ENCODE measurements at places on chromosomes 13 and 19.

DNA sequence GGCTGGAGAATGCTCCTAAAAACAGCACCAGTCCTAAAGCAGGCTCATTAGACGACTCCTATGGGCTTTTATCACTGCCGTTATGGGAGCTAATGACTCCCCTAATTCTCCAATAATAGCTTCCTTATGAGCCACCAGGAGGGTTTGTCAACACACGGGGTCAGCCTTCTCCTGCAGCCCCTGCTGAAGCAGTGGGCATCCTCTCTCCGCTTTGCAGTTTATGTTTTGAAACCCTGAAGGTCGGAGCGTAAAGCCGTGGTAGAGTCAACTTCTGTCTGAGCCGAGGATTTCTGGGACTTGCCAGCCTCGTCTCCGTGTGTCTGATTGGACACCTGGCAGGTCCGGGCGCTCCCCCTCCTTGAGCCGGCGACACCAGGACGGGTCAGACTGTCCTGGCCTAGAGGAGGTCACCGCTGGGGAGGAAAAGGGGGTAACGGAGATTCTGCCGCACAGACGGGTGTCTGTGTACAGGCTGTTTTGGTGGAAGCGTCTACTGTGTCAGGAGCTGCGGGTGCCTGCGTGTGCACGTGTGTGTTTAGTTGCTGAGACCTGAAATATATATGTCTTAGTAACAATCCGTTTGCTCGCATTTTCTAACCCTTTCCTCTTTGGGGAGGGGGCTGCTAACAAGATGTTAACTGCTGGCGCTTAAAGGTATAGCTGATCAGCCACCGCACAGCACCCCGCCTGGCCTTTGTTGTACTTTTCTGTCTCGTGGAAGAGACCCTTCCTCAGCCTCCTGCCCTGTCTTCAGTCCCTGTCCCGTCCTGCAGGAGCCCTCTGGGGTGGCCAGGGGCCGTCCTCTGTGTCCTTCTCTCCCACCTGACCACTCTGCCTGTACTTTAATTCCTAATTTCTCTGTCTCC is 1.9 kb downstream of the KDM4B start:
- no peak for DNase-seq

DNA sequence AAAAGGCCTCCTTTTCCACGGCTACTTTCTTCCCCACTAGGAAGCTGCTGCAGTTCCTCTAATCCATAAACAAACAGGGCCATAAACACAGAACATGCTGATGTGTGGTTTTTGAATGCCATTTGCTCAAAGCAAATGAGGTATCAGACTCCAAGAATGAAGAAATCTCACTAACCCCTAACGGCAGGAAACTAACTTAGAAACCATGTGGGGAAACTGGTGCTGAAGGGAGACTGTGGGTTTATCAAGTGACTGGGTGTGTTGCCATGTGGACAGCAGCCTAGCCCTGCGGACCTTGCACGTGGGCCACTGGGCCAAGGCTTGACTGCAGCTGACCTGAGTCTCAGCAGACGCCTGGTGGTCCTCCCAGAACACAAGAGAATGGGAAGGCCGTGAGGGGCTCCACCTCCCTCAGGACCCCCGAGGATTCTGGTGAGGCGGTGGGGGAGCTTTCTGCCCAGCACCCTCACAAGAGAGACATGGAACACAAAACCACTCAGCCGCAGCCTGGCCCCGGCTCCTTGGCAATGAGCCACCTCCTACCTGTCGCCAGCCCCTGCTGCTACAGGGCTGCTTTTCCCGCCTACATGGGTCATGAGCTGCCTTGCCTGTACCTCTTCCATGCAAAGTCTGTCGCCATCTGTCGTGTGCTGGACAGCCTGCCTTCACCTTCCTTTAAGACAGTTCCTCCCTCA is 10.6 kb downstream of the SLC15A1 start:
- DNase-seq, result no peak

- no peak for DNase-seq
Measured at GRCh38 chr19:2015608-2015950, at the start of gene BTBD2. Gene BTBD2, minus strand, starts transcription at chr19:2015714. Its CDS starts 11 bp downstream, at chr19:2015703.

GRCh38 chr13:54636231-54636630 is 1607.6 kb downstream of the OLFM4 start:
- no peak for DNase-seq

GRCh38 chr19:3816566-3817218 is 30.5 kb upstream of the MATK start:
- DNase-seq, result no peak

- no peak for DNase-seq
Measured at GRCh38 chr19:7869910-7870511, 4.2 kb downstream of the PRR36 start.

GRCh38 chr13:39039041-39039440 is 785 bp downstream of the NHLRC3 start:
- DNase-seq, result no peak

GRCh38 chr13:56909896-56910600 is 230.7 kb upstream of the PRR20A start:
- no peak for DNase-seq

GRCh38 chr13:30156270-30156669 is 151.1 kb downstream of the KATNAL1 start:
- no peak for DNase-seq

DNA sequence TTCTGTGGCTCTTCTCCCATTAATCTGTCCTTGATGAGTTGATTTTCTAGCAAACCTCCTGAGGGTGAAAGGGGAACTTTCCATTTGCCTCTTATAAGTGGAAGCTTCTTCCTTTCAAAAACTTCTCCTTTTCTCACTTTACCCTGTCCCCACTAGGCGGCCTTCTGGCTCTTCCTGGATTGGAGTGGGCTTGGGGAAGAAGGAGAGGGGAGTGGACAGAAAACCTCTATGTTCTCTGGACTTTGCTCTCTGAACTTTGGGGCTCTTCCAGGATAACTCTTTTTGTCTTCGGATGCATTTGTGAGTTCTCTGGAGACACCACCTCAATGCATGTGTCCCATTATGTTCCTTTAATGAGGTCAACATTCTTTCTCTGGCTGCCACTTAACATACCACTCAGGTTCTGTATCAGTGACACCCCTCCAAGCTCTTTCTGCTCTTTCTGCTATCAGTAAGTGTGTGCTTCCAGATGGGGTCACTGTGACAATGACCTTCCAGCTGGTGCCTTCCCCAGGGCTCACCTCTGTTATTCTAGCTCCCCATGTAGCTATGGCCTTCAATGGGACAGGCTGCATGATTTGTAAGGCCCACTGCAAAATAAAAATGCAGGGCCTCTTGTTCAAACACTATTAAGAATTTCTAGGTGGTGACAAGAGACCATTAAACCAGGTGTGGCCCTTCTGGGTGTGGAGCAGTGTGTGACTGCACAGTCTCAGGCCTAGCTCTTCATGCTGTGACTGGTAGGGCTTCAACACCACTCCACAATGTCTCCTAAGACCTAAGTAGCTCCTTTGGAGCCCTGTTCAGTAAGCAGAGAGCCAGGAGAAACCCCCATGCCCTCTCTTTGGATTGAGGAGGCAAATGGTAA is 389.2 kb downstream of the EFNB2 start:
- no peak for DNase-seq

- DNase-seq, result peak; percentile 58
Measured at GRCh38 chr13:100646030-100646673, 28.4 kb downstream of the TMTC4 start.

GRCh38 chr19:48630296-48631063 is 6.7 kb downstream of the DBP start:
- no peak for DNase-seq

GRCh38 chr13:71285700-71286099 is 581.3 kb downstream of the DACH1 start:
- no peak for DNase-seq

- no peak for DNase-seq
Measured at GRCh38 chr19:40190891-40191835, at the start of gene MAP3K10. Gene MAP3K10, plus strand, starts transcription at chr19:40191426. Its CDS starts 606 bp downstream, at chr19:40192032.

DNA sequence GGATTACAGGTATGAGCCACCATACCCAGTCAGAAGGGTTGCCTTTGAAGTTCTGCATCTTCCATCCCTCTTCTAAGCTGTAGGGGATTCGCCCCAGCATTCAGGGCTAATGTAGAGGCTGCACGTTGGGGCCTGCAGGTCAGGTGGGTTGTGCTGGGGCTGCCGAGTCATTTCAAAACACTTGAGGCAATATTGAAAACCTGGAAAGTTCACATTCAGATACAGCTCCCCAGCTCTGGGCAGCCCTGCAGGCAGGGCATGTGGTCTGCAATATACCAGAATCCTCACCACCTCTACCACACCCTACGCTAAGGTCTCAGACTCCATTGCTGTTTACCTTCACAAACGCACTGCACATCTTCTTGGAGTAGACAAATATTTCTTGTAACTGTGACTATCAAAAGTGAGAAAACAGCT is 24.6 kb downstream of the CCNE1 start:
- DNase-seq, result no peak

DNA sequence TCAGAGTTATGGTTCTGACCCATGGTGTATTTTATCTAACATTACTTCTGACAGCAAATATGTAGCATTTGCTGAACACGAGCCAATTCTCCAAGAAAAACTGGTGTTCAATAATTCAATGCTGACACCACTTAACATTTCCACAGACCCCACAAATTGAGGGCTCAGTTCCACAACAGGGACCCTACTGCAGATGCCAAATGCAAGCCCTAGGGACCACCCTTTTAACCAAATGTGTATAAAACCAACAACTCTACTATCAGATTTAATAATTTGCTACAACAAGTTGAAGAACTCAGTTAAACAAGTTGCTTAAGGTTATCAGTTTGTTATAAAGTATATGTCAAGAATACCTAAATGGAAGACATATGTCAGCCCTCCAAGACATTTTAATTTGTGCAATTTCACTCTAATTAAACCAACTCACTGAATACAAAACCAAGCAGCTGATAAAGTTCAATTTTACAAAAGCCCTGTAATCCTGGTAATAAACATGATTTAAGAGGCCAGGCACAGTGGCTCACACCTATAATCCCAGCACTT is 6.7 kb downstream of the ZNF44 start:
- DNase-seq, result no peak
